T-cell (primary cell): ENCODE measurements at places on chromosomes 13 and 19. TPM values are rescaled to one million over a fixed set of nuclear protein-coding genes. Genes with fewer than 3 reads are reported as not detected.

GRCh38 chr19:19259741-19260140 lies 13.4 kb downstream of the TM6SF2 start:
- DNase-seq, result no peak

DNA sequence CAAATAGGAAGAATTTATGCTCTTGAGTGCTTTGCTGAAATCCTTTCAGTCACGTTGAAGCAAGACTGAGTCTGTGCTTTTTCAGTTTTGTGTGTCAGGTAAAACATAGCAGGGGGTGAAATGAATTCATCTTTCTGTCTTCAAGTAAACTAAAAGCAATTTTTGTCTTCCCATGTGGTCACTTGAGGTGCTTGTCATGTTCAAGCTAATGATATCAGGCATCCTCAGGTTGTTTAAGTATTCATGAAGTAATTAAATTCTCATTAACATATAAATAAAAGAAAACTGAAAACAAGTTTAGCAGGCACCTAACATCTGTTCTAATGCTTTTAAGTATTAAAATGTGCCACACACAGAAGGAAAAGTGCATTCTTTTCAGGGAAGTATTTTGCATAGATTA lies 2701.3 kb downstream of the PCDH9 start:
- DNase-seq, result no peak

GRCh38 chr19:55016017-55016416 lies 22.0 kb downstream of the GP6 start:
- DNase-seq, result no peak

DNA sequence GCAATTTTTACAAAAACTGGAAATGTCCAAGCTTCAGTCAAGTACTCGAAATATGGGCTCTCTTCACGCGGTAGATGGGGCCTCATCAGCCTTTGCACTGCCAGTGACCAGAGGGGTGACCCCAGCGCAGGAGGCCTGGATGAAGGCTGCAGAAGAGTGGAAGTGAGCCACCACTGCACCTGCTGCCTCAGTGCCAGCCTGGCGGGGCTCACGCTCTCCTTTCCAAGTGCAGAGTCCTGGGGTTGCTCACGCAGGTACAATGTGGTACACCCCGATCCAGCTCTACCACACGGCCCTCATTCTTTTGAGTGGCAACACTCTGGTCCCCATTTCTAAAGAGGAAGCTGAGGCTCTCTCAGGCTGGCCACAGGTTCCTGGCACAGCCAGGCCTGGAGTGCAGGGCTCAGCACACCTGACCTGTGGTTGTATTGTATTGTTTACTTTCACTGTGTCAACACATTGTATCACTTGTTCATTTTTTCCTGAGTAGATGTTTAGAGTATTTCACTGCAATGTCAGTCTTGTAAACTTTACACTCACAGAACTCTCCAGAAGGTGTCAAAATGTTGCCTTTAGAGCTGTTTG lies 97.3 kb upstream of the SOX1 start:
- DNase-seq, result no peak

DNA sequence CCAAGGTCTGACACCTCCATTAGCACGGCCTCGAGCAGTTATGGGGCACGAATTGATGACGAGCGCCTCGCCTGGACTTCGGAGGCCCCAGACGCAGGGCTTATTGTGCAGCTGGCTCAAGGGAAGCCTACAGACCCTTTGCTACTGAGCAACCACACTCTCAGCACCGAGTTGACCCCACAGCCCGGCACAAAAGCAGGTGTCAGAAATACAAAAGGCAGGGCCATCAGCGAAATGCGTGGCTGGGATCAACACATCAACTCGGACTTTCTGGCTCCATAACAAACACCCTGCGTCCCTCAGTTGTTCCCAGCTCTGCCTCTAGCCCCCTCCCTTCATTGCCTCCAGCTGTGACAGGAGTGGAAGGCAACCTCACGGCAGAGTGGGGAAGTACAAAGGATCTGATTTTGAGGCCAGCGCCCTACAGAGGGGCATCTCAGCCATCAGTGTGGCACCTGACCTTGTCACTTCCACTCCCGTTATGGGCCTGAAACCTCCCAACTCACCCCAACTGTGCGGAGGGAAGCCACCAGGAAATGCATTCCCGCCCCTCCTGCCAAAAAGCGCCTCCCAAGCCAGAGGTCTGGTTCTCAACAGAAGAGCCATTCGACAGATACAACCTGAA lies 18.0 kb downstream of the PEPD start:
- no peak for DNase-seq

DNA sequence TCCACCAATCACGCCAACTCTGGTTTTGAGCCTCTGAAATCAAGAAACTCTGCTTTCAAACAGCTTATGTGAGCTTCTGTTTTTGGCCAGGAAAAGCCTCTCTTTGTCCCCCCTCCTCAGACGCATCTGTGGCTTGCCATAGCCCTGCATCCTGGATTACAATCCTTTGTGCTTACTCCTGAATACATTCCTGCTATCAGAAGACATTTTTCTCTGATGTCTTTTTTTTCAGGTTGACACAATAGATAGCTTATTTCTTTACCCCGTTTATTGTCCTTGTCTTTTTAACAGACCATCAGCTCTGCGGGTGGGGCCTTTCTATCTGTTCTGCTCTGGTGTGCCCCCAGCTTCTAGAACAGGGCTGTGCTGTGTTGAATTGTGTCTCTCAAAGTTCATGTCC lies 11.0 kb downstream of the PNMA8B start:
- DNase-seq, result no peak

GRCh38 chr13:64753233-64754000 lies 2476.7 kb downstream of the PCDH9 start:
- DNase-seq, result no peak

- no peak for DNase-seq
These were observed 450.6 kb downstream of the LMO7 start for GRCh38 chr13:76086729-76087128.

DNA sequence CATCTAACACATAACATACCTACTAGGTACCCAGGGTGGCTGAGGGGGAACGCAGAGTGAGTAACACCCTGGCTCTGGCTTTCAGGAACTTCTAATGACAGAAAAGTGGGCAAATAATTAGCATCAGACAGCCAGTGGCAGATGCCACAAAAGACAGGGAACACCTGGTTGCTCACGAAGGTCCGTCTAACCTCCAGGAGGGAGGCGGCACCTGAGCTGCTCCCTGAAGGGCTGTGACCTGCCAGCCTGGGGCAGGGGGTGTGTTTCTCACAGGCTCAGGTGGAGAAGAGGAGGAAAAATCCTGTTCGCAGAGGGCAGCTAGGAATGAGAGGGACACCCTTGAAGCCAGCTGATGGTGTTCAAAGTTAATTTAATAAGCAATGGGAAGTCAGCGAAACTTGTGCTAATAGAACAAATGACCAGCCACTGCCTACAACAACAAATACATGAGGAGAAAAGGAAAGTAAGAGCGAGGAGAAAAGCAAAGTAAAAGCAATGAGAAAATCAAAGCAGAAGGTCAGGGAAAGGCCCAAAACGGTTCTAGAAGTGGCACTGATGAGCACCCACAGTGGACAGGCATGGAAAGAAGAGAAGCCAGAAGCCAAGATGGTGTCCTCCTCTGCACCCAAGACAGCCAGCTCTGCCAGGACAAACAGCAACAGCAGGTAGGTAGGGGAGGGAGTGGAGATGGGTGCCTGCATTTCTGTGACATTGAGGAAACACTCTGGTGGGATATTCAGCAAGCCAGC lies 87.3 kb downstream of the STK24 start:
- no peak for DNase-seq

DNA sequence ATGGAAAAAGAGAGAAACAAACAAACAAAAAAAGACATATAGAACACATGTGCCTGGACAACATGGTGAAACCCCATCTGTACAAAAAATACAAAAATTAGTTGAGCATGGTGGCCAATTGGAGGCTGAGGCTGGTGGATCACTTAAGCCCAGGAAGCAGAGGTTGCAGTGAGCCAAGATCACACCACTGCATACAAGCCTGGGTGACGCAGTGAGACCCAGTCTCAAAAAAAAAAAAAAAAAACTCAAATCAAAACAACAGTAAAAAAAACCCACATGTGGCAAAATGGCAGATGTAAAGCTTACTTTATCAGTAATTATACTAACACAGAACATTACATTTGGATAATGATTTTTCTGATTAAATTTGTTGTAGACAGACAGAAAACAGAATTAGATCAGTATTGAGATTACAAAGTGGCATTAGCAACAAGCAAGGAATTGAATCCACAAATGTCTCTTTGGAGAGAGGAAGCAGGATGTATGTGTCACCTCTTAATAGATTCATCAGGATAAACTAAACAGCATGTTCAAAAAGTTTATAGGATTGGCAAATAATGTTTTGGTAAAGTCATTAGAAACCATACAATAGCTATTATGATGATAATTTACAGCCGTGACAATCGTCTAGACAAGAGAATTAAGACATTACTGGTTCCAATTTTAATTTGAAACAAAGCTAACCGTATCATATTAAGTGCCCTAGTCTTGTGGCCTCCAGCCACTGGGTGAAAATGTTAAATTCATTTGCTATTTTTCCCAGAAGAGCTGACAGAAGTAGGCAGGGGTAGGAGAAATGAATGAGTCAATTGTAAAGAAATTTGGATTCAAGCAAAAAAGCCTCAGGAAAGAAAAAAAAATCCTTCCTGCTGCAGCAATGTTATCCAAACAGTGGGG lies 206.0 kb downstream of the FGF14 start:
- no peak for DNase-seq

GRCh38 chr13:40485611-40486517 lies 180.6 kb downstream of the FOXO1 start:
- DNase-seq, result peak; percentile 82

- no peak for DNase-seq
These were observed 40.1 kb downstream of the LTBP4 start for GRCh38 chr19:40641281-40641680.

GRCh38 chr13:112219740-112220139 lies 152.8 kb downstream of the SOX1 start:
- no peak for DNase-seq

- DNase-seq, result no peak
These were observed 1.1 kb downstream of the TNNI3 start for GRCh38 chr19:55156202-55157063.

DNA sequence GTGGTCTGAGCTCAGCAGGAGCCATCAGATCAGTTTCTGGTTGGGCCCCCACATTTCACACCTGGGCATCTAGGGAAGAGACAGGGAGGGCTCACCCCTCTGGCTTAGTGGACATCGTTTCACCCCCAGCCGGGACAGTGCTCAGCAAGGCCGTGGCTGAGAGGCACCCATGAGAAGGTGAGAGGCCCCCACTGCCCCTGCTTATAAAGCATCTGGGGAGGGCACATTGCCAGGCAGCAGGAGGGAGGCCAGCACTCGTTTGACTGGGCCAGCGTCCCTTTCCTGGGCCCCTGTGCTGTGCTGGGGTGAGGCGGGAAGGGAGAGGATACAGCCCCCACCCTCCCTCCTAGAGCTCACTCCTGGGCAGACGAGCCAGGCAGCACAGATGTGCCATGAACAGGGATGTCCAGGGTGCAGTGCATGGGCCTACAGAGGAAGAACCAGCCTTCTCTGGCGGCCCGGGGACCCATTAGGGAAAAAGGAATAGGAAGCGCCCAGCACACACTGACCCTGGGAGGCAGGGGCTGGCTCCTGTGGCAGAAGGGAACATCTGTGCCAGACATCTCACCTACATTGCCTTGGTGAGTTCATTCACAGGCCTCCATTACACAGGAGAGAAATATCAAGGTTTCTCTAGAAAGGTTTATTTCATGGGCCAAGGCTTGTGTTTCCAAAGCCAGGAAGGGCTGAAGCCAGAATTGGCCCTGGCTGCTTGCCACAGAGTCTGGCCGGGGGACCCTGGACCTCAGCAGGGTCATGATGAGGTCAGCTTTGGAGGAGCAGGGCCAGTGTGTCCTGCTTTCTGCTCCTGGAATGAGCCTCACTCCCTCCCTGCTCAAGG lies 7.7 kb downstream of the AP1M1 start:
- DNase-seq, result no peak

GRCh38 chr19:19627621-19628500 lies at the start of gene LPAR2:
Gene LPAR2 (minus strand): TSS chr19:19628220. CDS start chr19:19627275, 945 bp downstream.
- peak; percentile 77 for DNase-seq

The ADGRE3 gene
- total RNA-seq, result not detected

The TMEM190 gene
- not detected for total RNA-seq

The LILRB4 gene
- not detected for total RNA-seq

The LILRA6 gene
- 0.43 TPM for total RNA-seq

The CEACAM7 gene
- not detected for total RNA-seq

The DNAJC15 gene
- total RNA-seq, result 7.8 TPM

The STOML3 gene
- not detected for total RNA-seq
